ENCODE measurements at places on chromosomes 1 and 21. TPM values are rescaled to one million over a fixed set of nuclear protein-coding genes. Genes with fewer than 3 reads are reported as not detected.
A peak's percentile ranks its signal among the peaks of the same experiment; 100 is the strongest.

DNA sequence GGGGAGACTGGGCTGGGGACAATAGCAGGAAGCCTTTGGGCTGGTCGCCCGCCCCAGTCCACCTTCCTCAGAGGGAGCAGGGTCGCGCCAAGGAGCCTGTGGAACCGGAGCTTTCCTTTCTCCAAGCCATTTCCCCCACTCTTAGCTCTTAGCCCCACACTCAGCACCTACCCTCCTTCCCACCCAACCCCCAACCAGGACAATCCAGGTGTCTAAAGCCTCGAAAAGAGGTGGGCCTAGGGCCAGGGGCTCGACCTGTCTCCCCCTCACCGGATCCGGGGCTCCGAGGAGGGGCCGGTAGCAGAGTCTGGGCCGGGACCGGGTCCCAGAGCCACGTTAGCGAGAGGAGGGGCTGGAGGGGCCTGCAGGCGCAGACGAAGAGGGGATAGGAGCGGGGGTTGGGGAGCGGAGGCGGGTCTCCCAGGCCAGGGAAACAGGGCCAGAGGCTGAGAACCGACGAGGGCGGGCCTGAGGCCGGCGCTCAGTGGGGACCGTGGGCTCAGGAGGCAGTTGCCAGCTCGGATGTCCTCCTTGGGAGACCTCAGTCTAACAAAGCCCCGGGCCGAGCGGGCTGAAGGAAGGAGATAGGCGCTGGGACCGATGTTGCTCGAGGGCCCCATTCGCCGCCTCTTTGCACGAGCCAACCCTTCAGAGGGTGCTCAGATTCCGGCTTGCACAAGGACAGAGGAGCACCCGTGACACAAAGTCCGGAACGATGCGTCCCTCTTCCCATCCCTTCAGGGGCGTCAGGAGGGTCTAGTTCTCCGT, 943 bp downstream of the SEMA6C start:
- DNase-seq, result no peak

DNA sequence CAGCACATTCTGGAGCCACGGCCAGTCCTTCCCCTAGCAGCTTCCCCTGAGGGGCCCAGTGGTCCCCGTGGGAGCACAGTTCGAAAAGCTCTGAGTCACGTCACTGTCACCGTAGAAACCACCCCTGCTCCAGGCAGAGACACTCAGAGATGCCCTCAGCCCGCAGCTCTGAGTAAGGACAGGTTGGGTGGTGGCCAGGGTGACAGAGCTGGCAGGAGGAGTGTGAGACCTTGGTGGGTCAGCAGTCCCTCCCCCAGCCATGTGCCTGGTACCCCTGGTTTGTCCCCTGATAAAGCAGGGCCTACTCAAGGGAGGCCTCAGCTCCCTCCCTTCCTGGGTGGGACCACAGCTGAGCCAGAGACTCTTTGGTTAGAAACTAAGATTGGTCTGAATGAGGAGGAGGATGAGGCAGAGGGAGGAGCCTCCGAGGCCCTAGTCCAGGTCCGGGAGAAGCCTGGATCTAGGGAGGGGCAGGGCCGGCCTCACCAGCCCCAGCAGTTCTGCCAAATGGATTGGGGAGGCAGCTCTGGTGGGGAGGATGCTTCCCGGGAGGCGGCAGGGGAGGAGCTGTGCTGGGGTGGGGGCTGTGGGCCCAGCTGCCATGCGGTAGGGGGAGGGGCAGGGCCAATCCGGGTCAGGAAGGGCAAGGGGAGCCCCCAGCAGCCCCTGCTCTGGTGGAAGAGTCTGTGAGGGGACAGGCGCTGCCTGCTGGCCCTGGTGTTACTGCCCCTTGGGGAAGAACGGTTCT, 55.2 kb downstream of the SLC9A1 start:
- DNase-seq, result peak; percentile 59

DNA sequence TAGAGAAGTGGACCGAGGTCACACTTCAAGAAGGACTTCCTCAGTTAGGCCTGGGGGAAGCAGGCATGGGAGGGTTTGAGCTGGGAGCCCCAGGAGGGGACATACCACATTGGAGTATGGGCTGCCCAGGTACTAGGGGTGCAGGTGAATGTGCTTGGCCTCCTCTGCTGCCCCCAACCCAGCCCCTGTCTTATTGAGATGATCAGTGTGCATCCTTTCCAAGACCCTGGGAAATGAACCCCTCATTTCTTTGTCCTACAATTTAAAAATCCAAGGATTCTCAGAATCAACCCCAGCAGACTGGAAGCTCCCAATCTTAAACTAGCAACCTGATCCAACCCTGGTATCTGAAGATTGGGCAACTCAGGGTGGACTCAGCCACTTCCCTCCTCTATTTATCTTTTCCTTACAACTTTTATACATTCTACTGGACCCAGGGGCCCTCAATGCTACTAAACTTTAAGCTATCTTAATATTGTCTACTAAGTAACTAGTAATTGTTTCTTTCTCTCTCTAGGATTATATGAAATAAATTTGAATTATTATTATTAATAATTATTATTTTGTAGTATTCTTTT, 9.1 kb downstream of the MEX3A start:
- DNase-seq, result no peak

GRCh38 chr1:202627841-202628565, 82.3 kb downstream of the SYT2 start:
- DNase-seq, result no peak

- no peak for DNase-seq
These were observed 19.3 kb downstream of the RNF11 start for GRCh38 chr1:51255331-51255730.

- DNase-seq, result no peak
These were observed 11.8 kb downstream of the SLC6A9 start for GRCh38 chr1:44019466-44019948.

DNA sequence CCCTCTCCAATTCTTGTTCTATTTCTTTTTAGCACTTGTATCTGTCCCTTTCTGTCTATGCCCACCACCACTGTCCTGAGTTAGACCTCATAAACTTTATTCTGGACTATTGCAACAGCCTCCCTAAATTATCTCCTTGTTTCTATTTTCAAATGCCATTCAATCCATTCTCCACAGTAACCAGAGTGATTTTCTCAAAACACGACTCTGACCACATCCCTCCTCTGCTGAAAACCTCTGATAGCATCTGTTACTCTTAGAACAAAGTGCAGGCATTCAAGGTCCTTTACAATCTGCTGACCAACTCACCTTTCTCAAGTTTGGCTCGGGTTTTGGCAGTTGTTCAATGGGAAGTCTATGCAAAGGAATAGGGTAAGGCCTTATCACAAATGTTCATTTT, 22.8 kb upstream of the GPX7 start:
- no peak for DNase-seq

DNA sequence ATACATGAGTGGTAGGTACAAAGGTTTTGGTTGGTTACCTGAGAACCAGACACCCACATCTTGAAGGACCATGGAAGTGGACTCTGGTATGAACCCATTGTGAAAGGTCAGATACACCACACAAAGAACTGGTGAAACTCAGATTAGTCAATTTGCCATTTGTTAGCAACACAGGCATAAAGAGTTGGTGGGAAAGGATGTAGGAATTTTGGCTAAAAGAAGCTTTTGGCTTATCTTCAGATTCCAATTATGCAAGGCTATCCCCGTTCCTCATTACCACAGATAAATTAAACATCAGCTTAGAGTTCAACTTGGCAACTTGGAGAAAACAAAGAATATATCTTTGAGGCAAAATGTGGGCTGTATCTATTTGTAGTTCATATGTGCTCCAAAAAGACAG, 87.0 kb upstream of the IRF2BP2 start:
- no peak for DNase-seq

Gene USH2A
- not detected for total RNA-seq

Gene KRTAP19-3
- not detected for total RNA-seq

DNA sequence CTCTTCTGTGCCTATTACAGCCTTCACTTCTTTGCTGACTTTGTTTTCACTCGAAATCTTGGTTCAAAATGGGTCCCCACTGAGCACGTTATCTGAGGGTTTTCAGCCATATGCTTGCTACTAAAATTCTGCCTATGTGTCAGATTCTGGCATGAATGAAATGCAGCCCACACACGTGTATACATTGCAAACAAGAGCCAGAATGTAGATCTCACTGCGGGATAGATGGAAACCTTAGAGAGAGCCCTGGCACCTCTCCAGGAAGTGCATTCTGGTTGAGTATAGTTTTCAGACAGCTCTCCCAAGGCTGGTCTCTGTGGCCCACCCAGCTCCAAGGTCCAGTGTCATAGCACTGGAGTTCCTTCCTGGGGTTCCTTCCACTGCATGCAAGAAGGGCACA, 234.7 kb upstream of the GJB5 start:
- DNase-seq, result no peak
